ENCODE measurements at places on chromosomes 12 and 14. TPM values are rescaled to one million over a fixed set of nuclear protein-coding genes. Genes with fewer than 3 reads are reported as not detected.

Gene SOAT2
- 0.06 TPM for total RNA-seq

Gene WDHD1
- 18.6 TPM for total RNA-seq

Gene EIF2S3B
- total RNA-seq, result 0.66 TPM

GRCh38 chr12:59119676-59120075 is 199.4 kb upstream of the LRIG3 start:
- DNase-seq, result no peak

GRCh38 chr12:50517421-50518048 is 12.8 kb downstream of the DIP2B start:
- peak; percentile 16 for DNase-seq

DNA sequence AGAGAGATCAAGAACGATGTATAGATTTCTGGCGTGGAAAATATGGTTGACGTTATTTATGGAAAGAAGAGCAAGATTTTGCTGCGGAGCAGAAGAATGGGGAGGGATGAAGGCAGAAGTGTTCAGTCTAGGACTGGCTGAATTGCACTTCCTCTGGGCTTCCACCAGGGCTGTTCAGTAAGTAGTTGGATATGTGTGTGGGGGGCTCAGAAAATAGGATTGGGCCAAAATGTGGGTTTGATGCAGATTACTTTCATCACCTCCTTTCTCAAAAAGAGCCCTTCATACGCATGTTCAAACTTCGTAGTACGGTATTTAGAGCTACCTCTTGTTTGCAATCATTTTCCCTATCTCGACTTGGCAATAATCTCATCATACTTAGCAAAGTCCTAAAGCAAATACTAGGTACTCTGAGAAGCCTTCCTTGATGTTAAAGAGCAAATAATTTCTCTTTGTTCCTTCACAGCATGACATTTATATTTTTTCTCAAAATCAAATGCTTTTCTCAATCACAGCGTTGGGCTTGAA is 349.4 kb downstream of the NELL2 start:
- DNase-seq, result no peak
